ENCODE measurements at places on chromosomes 3 and 15.

DNA sequence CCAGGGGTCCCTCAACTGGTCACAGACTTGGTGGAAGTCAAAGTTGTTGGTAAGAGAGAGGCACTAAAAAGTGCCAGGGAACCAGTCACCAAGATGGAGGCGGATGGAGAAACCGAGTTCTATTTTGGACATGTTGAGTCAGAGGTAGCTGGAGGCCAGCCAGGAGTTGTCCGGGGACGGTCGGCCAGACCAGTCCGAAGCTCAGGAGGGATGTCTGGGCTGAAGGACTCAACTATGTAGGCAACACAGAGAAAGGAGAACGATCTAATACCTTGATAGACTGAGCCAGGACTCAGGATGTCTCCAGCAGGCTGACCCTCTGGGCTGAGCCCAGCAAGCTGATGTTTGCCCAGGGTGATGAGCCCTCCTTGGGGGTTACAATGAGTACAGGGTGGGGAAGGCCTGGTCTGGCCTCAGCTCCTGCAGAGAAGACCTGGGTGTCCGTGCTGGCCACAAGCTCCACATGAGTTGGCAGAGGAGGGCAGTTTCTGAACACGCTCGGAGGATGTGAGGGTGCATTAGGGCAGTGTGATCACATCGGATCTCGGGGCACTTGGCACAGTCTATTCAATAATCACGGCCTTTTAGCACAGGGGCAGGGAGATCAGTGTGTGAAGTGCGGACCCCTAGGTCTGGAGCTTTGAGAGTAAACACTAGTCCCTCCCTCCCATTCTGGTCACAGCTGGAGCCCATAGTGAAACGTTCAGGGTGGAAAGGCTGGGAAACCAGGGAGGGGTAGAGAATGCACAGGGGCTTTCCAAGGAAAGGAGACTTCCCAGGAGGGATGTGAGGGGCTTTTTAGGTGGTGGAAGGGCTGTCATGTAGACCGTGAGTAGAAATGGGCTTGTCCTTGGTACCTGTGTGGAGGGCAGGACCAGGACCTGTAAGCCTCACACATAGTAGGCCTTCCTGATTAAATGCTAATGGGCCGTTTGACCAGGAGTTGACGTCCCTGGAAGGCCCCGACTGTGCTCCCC, 111.9 kb downstream of the ETFA start:
- DNase-seq, result no peak

DNA sequence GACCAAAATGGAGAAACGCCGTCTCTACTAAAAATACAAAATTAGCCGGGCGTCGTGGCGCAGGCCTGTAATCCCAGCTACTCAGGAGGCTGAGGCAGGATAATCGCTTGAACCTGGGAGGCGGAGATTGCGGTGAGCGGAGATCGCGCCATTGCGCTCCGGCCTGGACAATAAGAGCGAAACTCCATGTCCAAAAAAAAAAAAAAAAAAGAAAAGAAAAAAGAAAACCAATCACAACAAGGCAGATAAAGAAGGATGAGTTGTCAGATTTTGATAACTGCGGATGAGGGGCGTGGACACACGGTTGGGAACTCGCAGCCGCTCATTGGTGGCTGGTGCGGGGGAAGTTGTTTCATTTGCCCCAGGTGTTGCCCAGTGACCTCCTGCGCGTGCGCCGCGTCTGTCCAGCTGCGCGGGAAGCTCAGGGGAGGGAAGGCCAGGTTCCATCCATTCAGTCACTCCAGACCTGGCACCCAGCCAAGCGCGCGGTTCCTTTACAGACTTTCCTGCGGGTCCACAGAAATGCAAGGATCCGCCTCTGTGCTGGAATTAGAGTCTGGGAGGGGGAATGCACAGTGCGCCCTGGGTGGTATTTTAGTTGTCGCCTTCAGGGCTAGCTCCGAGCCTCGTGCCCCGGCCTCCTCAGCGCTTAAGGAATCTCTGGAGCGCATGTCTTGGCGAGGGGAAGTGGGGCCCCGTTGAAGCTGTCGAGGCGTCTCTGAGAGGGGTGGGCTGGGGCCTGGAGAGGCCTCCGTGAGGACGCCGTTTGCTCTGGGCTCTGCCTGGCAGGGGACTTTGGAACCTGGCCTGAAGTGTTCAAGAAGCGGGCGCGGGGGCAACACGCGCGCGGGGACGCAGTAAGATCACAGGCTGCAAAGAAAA, 708 bp upstream of the GCHFR start:
- peak; percentile 57 for DNase-seq

DNA sequence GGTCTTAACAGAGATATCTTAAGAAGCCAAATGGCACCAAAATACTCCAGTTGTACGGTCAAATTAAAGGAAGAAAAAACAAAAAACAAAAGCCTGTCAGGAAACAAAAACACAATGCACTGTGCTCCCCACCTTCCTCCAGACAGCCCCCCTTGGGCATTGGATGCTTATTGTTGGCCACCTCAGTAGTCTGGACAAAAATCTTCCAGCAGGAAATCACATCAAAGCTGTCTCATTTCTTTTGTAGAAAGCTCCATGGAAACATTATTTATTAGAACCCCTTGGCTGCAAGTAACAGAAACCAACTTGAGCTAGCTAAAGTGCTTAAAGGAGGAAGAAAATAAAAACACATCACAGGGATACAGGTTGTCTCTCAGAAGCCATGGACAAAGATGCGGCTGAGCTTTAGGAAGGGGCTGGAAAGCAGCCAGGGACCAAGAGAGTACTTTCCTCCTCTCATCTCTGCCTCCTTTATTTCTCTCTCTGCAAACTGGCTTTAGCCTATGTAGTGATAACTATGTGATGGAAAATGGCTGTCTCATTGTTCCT, 651.5 kb upstream of the ADAMTS9 start:
- no peak for DNase-seq

GRCh38 chr15:96273317-96274086, 57.0 kb upstream of the NR2F2 start:
- peak; percentile 26 for DNase-seq

- no peak for DNase-seq
Measured at GRCh38 chr3:134083626-134084241, 54.0 kb upstream of the SLCO2A1 start.

DNA sequence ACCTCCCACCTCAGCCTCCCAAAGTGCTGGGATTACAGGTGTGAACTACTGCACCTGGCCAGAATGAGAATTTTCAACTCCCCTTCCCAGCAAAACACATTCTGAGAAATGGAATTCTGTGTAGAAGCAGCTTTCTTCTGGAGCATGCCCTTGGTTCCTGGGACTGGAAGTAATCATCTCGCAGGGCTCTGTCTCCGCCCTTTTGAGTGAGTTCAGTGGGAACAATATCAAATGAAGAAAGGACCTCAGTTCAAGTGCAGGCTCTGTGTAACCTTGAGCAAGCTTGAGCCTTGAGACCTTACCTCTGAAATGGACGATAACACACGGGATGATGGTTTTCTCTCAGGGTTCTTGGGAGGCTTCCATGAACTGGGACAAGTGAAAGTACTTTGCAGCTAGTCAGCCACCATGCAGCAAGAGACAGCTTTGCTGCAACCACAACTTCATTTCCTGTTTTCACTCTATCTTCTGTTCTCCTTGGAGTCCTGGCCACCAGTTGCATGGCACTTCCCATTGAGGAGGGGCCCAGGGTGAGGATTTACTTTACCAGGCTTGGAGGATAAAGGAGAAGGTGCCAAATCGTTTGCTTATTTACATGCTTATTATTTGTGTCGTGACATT, 35.7 kb upstream of the IGF1R start:
- DNase-seq, result no peak

- DNase-seq, result no peak
Measured at GRCh38 chr3:2579206-2579605, 480.5 kb downstream of the CNTN4 start.

- DNase-seq, result no peak
Measured at GRCh38 chr15:67331676-67332075, 77.1 kb downstream of the IQCH start.

- DNase-seq, result no peak
Measured at GRCh38 chr3:78148986-78149717, 1109.3 kb downstream of the ROBO2 start.

DNA sequence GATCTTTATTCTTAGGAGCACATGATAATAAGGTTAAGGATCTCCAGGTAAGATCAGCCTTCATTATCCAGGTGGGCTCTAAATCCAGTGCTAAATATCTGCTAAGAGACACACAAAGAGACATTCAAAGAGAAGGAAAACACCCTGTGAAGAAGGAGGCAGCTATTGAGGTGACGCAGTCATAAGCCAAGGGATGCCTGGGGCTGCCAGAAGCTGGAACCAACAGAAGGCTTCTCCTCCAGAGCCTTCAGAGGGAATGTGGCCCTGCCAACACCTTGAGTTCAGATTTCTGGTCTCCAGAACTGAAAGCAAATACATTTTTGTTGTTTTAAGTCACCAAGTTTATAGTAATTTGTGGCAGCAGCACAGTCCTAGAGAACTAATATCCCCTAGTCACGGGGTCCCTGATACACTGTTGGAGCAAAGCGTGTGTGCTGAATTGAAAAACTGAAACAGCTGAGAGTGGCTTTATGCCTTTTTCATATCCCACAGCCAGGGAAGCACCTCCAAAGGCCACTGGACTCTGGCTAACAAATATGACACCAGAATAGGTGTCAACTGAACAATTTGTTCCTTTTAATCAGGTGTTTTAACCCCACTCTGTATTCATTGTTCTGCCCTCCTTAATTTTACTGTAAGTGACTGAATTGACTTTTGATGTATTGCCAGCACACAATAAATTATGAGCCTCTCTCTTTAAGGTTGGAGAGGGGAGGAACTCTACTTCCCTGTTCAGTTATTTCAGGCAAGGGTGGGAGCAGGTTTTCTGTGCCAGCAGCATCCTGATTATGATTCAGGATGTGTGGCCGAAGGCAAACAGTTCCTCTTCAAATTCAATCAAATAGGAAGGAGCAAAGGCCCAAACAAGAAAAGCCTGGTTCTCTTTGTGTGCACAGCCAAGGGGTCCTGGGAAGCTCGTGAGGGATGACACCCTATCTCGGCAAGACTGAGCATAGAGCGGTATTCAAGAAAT, 151.8 kb upstream of the HES1 start:
- no peak for DNase-seq

DNA sequence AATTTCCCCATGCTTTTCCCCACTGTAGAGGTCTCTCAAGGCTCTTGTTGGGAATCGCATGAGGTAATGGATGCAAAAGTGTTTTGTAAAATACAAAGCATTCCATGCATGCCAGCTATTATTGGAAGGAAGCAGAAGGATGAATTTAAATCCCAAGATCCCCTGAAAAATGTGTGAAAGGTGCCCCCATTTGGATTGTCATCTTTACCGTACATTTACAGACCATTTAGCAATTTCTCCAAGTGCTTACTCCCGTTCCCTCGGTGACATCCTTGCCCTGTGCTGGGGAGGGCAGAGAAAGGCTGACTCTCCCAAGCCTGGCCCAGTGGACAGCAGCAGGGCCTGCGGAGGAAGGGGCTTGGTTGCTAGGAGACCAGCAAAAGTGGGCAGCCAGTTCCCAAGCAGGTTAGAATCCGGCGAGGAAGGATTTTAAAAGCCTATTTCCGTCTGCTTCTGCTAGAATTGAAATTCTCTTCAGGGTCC, 31.1 kb upstream of the NEO1 start:
- no peak for DNase-seq

DNA sequence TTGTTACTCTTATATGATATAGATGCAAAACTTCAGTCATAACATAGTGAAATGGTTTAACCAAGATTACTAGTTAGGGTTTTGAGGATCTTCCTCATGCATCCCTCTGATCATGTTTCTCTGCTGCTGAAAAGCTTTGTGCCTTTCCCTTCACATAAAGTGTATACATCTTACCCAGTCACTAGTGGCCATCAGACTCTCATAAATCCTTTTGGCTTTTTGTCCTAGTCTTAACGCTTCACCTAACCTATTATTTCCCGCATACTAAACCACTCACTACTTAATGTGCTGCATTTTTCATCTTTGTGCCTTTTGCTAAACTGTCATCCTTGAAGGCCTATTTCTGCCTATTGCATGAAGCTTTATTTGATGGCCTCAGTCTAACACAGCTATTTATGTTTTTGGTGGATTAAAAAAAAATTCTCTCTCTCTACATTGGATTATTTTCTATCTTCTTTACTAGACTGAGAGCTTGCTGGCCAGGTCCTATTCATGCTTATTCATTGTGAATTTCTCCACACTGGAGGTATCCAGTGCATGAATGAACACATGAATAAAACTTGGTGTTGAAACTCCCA, 717.6 kb upstream of the GOLIM4 start:
- no peak for DNase-seq

GRCh38 chr3:1019157-1019556, 73.7 kb upstream of the CNTN6 start:
- DNase-seq, result no peak

GRCh38 chr3:191350396-191351090, 20.2 kb upstream of the UTS2B start:
- no peak for DNase-seq

Data from HEK293T (cell line).